ENCODE measurements at places on chromosomes 12 and 14.

GRCh38 chr12:126487431-126487980 lies 1422.3 kb downstream of the AACS start:
- DNase-seq, result no peak

GRCh38 chr14:74324931-74325361 lies 22.2 kb upstream of the ABCD4 start:
- DNase-seq, result no peak

- peak; percentile 88 for DNase-seq
Measured at GRCh38 chr14:93994919-93995682, 2.0 kb upstream of the CCDC197 start.

DNA sequence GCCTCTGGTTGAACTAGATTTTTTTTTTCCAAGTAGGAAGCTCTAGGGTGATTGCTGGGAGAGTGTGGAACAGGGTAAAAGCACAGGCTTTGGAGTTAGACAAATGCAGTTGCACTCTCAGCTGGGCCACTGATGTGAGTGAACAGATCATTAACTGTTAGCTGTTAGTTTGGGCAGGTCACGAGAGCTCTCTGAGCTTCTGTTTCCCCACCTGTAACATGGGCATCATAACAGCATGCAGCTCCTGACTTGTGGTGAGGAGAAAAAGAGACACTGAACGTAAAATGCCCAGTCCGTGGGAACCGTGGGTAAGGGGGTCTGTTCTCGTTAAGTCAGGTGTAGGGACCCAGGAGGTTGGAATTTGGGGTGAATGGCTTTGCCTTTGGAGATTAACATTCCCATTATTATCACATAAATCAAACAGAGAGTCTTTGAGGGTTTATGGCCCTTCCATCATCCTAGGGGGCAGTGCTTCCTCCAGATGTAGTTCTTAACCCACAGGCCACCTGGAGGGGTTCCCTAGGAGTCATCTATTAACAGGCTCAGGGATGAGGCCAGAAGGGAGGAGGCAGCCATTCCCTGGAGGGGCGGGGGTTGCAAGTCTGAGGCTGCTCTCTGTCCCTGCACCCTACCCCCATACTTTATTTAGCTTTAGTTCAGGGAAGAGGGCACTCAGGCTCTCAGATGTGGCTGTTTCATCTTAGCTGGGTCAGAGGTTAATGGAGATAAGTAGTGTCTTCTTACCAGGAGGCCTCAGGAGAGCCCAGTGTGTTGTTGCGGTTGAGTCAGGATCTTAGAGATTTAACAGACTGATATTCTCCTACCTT lies 135.2 kb downstream of the DACT1 start:
- DNase-seq, result no peak

DNA sequence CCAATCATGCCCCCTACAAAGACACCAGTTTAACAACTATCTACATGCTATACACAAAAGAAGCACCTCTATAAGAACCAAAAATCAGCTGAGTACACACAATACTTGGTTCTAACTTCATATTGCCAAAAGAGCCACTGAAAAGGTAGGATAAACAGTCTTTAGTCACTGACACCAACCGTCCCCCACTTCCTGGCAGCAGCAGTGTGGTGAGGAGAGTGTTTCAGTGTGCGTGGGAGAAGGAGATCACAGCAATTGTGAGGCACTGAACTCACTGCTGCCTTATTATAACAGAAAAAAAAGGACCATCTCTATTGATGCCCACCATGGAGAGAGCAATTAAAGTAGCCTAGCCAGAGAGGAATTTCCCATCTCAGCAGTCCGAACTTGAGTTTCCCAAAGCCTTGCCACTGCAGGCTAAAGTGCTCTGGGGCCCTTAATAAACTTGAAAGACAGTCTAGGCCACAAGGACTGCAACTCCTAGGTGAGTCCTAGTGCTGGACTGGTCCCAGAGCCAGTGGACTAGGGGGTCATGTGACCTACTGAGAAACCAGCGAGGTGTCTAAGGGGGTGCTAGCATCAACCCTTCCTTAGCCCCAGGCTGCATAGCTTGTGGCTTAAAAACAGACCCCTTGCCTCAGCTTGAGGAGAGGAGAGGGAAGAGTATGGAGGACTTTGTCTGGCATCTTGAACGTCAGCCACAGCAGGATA lies 37.1 kb upstream of the LMNTD1 start:
- no peak for DNase-seq

- no peak for DNase-seq
Measured at GRCh38 chr14:99699085-99699760, 15.1 kb downstream of the CYP46A1 start.

GRCh38 chr12:64081008-64081404 lies 141.1 kb downstream of the KICS2 start:
- no peak for DNase-seq

DNA sequence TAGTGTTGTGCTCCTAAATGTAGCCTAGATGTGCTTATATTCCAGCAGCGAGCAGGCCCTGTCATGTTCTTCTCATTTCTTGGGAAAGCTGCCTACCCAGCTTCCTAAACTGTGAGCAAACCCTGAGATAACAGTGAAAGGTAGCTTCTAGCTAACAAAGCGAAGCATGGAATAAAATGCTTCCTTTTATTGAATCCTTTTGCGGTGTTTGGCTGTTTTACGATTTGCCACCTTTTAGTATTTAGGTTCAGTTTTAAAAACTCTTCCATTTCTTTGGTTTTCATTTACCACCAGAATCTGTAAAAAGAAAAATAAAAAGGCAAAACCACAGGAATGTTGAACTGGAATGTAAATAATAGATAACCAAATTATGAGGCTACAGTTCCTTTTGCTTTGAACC lies 5.0 kb upstream of the PKP2 start:
- DNase-seq, result no peak

All from activated effector memory CD4-positive, alpha-beta T cell treated with anti-CD3 and anti-CD28 coated beads, Interleukin-2, amount 50 U/mL, for 16 hours (primary cell).